ENCODE measurements at places on chromosomes 4 and X. TPM values are rescaled to one million over a fixed set of nuclear protein-coding genes. Genes with fewer than 3 reads are reported as not detected.

The GIMD1 gene
- not detected for total RNA-seq

The TRIML1 gene
- total RNA-seq, result not detected

The BEND2 gene
- total RNA-seq, result not detected

The BEND4 gene
- total RNA-seq, result 0.02 TPM

The CORIN gene
- total RNA-seq, result not detected

The FATE1 gene
- total RNA-seq, result not detected

The LUZP4 gene
- not detected for total RNA-seq

The LAS1L gene
- 15.6 TPM for total RNA-seq

The PDHA2 gene
- total RNA-seq, result not detected

The TNIP2 gene
- 44.6 TPM for total RNA-seq

The ENPEP gene
- 4.1 TPM for total RNA-seq

The SLC10A7 gene
- total RNA-seq, result 4.1 TPM

The USP17L12 gene
- not detected for total RNA-seq

The CLDN34 gene
- not detected for total RNA-seq

The TMEM156 gene
- 0.15 TPM for total RNA-seq

The SHROOM4 gene
- 11.2 TPM for total RNA-seq

The SYN1 gene
- total RNA-seq, result 0.84 TPM

The C4orf51 gene
- not detected for total RNA-seq

The CFI gene
- 3.5 TPM for total RNA-seq

The GRIA2 gene
- total RNA-seq, result not detected

The TDO2 gene
- not detected for total RNA-seq

The ATXN3L gene
- not detected for total RNA-seq

The CYLC1 gene
- not detected for total RNA-seq

The AVPR2 gene
- total RNA-seq, result 1.3 TPM

The LAMTOR3 gene
- total RNA-seq, result 21.7 TPM

The CTAG1A gene
- not detected for total RNA-seq

The APEX2 gene
- 10.5 TPM for total RNA-seq

The ZFP42 gene
- total RNA-seq, result not detected

The FTHL17 gene
- not detected for total RNA-seq

The WDR17 gene
- 0.49 TPM for total RNA-seq

The GRK4 gene
- 7.9 TPM for total RNA-seq

The RGN gene
- total RNA-seq, result 6.1 TPM

The PPEF2 gene
- total RNA-seq, result not detected

The PDCL2 gene
- not detected for total RNA-seq

The CACNA1F gene
- total RNA-seq, result not detected

The CLGN gene
- 0.36 TPM for total RNA-seq

The SASH3 gene
- total RNA-seq, result 2.2 TPM

The LONRF3 gene
- total RNA-seq, result 25.3 TPM

The FAM9A gene
- total RNA-seq, result not detected

The CXorf58 gene
- total RNA-seq, result 0.17 TPM

The GLRB gene
- total RNA-seq, result 2.4 TPM

The CENPVL1 gene
- not detected for total RNA-seq

The HSFX4 gene
- total RNA-seq, result not detected

The TCEAL2 gene
- total RNA-seq, result not detected

The ZC4H2 gene
- 1.3 TPM for total RNA-seq

The TEX28 gene
- not detected for total RNA-seq

The PAGE4 gene
- not detected for total RNA-seq
